Stimulated activated CD4-positive, alpha-beta T cell treated with anti-CD3 and anti-CD28 coated beads, Interleukin-1b, Interleukin-23, amount 100 ng/mL, for 1 hour (primary cell): ENCODE measurements at places on chromosomes 13 and 19.

GRCh38 chr13:111853721-111854120, 213.2 kb upstream of the SOX1 start:
- DNase-seq: no peak

DNA sequence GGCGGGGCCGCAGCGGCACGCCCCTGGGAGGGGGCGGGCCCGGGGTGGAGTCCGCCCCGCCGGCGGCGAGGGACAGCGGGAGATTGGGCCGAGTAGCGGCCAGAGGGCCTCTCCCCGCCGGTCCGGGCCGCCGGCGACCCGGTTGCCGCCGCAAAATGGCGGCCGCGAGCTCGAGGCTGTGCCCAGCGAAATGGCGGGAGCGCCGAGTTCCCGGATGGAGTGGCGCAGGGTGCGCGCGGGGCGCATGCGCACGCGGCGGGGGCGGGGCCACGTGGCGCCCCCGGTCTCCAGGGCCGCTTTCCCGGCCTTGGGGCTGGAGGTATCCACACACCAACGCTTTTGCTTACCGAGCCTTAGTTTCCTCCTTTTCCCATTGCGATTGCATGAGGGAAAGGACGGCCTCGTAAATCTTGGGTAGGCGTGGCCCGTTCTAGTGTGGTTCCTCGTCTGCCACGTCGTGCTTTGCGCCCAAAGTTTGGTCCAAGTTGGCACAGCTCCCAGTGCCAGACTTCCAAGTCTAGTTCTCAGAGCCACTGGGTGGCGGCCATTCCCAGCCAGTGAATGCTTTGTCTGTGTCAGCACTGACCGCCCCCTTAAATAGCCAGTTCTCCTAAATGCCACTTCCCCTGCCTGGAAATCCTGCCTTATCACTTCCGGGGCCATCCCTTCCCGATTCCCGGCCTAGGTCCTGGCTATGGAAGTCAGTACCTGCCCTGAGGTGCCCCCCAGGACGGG, 513 bp downstream of the CIRBP start:
- no peak for DNase-seq

DNA sequence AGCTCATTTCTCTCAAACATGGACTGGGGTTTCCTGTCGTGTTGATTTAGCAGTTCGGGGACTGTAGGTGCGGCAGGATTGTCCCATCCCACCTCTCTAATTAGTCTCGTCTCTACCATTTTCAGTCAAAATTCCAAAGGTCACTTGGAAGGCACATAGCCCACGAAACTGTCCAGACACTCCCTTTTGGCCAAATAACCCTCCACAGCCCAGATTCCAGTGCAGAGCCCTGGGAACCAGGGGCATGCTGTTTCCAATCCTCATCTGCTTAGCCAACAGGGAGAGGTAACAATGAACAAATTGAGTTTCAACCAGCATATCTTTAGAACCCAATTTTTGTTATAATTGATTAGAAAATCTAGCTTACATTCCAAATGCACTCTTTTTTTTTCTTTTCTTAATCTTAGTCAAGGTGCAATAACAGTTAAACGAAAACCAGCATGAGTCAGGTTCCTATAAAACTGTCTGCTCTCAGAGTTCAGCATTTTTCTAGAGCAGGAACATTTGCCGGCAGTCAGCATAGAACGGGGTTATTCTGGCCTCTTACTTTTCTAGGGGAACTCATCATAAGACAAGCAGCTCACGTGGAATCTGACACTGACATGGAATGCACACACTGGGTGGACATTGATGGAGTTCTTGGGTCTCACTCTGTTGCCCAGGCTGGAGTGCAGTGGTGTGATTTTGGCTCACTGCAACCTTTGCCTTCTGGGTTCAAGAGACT, 14.4 kb upstream of the CEBPA start:
- DNase-seq: no peak

- DNase-seq: peak; percentile 39
Measured at GRCh38 chr19:46753420-46754155, 7.3 kb upstream of the STRN4 start.

- DNase-seq: no peak
Measured at GRCh38 chr13:27822873-27823311, 30.6 kb downstream of the GSX1 start.

- DNase-seq: no peak
Measured at GRCh38 chr13:90968166-90968904, 379.2 kb upstream of the MIR17HG start.

DNA sequence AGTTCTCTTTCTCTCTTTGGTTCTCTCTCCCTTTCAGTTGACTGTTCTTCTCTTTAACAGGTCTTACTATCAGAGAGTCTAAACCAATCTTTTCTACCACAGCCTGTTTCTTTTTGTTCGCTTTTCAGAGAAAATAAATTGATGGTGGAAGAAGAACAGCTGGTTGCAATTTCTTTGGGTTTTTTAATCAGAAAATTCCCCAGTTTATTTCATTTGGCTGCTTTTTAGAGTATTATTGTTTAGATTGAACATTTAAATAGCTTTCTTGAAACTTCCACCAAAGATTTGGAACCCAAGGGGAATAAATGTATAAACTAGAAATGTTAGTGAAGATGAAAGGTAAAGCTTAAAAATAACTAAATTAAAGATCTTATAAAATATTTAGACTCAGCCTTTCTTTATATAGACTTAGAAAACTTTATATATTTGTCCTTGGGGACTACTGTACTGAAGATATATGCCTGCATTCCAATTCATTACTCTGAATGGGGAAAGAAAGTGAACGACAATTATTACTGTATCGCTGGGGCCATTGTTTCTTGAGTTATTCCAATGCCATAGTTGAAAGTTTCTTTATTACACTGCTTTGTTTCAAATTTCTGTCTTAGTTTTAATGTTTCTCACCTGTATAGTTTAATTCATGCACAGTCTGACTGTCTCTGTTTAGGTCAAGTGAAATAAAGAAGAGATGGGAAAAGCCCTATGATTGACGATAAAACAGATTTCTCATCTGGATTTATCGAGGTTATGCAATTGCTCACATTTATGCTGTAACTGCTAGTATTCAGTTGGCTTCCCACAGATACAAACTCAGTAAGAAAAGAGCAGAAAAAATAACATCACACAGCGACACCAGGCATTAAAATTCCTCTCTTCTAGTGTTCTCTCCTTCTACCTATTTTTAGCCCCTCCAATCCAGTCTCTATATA, 169.4 kb upstream of the CSNK1A1L start:
- DNase-seq: no peak

- DNase-seq: no peak
Measured at GRCh38 chr13:99665711-99666110, 164.4 kb downstream of the TM9SF2 start.

- no peak for DNase-seq
Measured at GRCh38 chr13:37645181-37645740, 46.7 kb upstream of the POSTN start.

DNA sequence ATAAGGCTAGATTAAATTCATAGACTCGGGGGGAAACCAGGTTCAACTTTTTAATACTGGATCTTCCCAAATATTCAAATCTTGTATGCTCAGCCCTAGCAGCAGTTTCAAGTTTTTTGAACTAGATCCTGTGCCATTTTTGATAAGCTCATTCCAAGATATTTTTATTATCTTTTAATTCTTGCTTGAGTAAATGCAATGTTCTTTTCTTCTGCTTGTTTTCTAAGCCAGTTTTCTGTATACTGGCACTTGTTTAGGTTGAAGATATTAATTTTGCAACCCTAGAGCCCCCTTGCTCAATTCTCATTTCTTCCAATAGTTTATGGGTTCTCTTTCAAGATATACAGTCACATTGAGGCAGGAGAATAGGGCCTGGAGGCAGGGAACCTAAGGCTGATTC, 13.1 kb upstream of the PNMA8C start:
- no peak for DNase-seq

GRCh38 chr19:42199440-42200115, 17.9 kb downstream of the DEDD2 start:
- no peak for DNase-seq

GRCh38 chr13:48782429-48782840, 128.7 kb downstream of the CYSLTR2 start:
- no peak for DNase-seq

DNA sequence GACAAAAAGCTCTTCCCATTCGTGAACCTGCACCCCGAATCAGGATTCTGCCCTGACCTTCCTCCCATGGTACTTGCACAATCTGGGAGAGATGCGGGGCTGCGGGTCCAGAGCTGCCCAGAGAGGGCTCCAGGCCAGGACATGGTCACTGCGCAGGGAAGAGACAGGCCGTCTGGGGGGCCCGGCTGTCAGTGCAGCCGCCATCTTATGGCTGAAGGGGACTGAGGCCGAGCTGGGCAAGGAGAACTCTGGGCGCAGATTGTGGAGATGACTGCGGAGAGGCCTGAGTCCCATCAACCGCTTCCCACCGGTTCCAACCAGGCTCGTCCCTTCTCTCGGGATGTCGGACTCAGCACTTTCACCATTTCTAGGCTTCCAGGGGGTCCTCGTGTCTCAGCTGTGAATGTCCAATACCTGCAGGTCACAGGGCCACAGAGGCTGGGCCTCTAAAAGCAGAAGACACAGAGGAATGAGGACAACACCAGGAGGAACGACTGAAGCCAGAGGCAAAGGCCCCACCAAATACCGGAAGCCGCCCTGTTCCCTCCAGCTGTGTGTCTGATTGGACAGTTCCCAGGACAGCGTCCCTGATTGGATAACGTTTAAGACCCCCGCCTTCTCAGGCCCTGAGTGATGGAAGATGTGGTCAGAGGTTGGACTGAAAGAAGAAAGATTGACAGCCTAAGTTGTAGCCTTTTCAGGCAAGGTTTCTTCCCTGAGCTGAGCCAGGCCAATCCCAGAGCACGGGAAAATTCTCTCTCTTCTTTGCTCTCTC, 117.1 kb upstream of the ZNF91 start:
- DNase-seq: no peak

DNA sequence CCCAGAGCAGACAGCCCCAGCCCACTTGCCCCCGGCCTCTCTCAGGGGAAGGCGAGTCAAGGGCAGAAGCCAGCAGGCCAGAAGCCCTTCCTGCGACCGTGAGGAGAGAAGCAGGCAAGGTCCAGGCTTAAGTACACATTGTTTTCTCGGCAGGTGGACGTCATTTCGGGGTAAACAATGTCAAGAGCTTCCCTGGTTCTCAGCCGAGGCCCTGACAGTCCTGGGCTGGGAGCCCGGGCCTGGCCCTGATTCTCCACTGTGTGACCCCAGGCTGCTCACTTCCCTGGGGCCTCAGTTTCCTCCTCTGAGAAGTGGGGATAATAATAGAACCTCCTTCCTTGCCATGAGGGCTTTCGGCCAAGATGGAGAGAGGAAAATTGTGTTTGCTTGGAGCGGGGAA, 19.4 kb downstream of the PLVAP start:
- no peak for DNase-seq

GRCh38 chr13:112066624-112067004, 335 bp upstream of the SOX1 start:
- no peak for DNase-seq

DNA sequence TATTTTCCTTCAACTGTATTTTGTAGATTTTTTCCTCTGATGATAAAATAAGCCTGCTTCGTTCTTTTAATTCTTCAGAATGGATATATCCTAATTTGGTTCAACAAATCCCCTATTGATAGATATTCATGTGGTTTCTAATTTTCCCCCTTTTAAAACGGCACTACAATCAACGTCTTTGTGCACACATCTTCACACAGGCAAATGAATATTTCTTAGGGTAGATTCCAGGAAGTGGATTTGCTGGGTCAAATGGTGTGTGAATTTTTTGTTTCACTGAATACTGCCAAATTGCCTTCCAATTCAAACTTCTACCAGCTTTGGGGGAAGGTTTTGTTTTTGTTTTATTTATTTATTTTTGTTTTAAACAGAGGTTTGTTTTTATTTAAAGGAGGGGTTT, 287.2 kb downstream of the FOXO1 start:
- no peak for DNase-seq

- no peak for DNase-seq
Measured at GRCh38 chr13:97072297-97072696, 78.0 kb upstream of the OXGR1 start.

GRCh38 chr13:96816874-96817273, 177.4 kb downstream of the OXGR1 start:
- DNase-seq: no peak

DNA sequence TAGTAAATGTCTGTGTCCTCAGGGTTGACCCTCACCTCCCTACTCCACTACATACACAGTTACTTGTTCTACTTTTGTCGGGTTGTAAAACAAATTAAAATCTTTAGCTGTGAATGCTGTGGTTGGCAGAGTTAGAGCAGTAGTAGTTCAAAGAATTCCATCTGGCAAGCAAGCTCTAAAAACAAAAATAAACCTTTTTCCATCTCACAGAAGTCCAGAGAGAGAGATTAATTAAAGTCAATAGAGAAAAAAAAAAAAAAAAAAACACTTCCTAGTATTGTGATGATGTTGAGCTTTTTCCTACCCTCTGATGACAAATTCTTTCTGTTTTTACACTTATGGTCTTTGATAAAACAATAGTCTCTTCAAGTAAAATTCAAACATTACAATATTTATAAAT, 338.4 kb downstream of the PCDH17 start:
- no peak for DNase-seq

GRCh38 chr13:24308068-24308445, 1.3 kb upstream of the C1QTNF9 start:
- no peak for DNase-seq

DNA sequence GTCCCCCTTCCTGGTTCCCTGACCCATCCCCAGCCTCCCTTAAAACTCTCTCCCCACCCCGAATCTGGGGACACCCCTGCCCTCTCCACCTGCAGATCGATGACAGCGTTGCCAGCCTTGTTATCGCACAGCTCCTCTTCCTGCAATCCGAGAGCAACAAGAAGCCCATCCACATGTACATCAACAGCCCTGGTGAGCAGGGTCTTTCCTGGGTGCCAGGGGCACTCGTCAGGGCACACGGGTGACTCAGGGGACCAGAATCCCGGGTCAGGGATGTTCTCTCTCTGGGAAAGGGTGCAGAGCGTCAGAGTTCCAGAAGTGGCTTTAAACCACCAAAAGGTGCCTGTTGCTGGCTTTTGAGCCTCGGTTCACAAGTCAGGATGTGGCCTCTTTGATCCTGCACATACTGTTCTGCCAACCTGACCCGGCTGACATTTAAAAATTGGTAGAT, 1.0 kb downstream of the CLPP start:
- DNase-seq: no peak

GRCh38 chr19:18481505-18482222, 40.2 kb downstream of the ELL start:
- DNase-seq: no peak

- DNase-seq: no peak
Measured at GRCh38 chr19:41898235-41898634, 15.3 kb downstream of the ARHGEF1 start.

DNA sequence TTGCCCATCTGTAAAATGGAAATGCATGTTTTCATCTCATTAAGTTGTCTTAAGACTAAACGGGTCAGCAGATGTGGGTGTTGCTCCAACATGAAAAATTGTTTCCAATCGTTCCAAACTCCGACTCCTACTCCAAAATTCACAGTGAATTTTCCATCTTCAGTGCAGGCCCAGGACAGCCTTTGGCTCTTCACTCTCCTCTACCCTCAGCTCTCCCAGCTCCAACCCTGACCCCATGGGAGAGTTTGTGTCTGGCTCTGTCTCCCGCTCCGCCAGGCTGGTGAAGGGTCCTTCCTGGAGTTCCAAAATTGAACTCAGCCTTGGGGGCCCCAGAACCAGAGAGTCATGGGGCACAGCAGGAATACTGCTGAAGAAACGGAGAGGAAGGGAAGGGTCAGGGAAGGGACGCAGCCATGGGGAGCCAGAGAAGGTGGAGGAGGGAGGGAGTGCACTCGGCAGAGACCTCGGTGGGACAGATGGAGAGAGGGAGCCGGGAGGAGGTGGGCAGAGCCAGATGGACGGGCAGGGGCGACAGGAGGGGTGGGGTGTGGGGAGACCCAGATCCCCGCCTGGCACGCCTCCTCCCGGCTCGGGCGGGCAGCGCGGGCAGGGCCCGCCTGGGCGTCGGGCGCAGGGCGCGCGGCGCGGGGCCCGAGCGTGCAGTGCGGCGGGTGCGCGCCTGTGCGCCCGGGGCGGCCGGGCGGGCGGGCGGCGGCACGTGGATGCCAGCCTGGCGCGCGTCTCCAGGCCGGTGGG, 45.6 kb downstream of the CELF5 start:
- DNase-seq: no peak
